ENCODE measurements at places on chromosomes 4 and X.

DNA sequence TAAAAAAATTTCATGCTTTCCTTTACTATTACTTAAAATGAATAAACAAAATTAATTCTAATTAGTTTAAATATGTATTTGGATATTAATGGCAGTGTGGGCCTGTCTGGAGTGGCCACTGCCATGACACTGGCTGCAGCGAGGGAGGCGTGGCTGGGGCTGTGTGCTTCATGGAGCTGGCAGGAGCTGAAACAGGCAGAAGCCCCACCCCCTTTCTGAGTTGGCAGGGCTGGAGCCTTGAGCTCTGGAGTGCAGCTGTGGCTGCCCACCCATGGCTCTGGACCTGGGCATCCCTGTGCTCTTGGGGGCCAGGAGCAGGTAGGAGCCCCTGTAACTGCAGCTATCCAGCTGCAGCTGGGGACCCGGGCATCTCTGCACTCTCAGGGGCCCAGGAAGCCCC lies 8.2 kb upstream of the HSD17B11 start:
- DNase-seq, result no peak

GRCh38 chrX:9279234-9279544 lies 185.7 kb upstream of the TBL1X start:
- no peak for DNase-seq

- no peak for DNase-seq
Observed at GRCh38 chrX:118062817-118063615, 53.6 kb downstream of the KLHL13 start.

DNA sequence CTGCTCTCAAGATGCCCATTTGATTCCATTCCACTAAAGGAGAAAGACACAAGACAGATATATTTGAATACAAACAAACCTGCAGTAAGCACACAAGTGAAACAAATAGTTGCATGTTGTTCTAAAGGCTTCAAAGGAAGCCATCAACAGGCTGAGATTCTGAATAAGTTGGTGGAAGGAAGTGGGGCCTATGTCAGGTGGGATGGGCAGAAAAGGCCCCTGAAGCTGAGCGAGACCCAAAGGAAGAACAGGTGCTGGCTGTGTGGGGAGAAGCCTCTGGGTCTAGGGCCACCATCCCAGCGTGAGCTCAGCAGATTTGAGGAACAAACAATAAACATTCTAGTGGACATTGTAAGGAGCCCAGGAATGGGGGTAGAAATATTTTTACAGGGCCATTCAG lies 82.4 kb upstream of the PLAC8 start:
- no peak for DNase-seq

- DNase-seq, result no peak
Observed at GRCh38 chr4:66750273-66750672, 795.0 kb downstream of the CENPC start.

- no peak for DNase-seq
Observed at GRCh38 chr4:168524897-168525296, 28.0 kb downstream of the PALLD start.

DNA sequence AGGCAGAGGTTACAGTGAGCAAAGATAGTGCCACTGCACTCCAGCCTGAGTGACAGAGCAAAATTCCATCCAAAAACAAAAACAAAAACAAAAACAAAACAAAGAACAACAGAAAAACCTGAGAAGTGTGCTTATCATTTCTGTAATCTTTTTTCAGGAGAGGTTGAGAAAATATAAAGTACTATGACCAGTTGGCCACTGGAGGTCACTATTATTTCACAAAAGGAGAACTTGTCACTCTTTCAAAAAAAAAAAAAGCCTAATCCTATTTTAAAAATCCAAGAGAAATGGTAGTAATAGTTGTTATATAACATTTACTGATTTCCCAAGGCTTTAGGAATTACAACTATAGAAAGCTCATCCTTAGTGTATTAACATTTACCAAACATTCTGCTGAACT lies 24.9 kb upstream of the RNF150 start:
- DNase-seq, result peak; percentile 3
